Activated gamma-delta T cell treated with anti-CD3 and anti-CD28 coated beads, Interleukin-2, amount 50 U/mL, for 16 hours (primary cell): ENCODE measurements at places on chromosomes 7 and 10.

DNA sequence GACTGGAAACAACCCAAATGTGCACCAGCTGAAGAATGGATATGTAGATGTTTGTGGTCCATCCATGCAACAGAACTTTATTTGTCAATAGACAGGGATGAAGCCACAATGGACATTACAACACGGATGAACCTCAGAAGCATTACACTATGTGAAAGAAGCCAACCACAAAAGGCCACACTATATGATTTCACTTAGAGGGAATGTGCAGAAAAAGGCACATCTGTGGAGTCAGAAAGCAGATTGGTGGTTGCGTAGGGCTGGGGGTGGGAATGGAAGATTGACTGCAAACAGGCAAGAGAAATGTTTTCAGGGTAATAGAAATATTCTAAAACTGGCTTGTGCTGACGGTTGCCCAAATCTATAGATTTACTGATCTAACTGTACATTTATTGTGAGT lies 34.3 kb upstream of the WASHC2A start:
- DNase-seq = no peak

DNA sequence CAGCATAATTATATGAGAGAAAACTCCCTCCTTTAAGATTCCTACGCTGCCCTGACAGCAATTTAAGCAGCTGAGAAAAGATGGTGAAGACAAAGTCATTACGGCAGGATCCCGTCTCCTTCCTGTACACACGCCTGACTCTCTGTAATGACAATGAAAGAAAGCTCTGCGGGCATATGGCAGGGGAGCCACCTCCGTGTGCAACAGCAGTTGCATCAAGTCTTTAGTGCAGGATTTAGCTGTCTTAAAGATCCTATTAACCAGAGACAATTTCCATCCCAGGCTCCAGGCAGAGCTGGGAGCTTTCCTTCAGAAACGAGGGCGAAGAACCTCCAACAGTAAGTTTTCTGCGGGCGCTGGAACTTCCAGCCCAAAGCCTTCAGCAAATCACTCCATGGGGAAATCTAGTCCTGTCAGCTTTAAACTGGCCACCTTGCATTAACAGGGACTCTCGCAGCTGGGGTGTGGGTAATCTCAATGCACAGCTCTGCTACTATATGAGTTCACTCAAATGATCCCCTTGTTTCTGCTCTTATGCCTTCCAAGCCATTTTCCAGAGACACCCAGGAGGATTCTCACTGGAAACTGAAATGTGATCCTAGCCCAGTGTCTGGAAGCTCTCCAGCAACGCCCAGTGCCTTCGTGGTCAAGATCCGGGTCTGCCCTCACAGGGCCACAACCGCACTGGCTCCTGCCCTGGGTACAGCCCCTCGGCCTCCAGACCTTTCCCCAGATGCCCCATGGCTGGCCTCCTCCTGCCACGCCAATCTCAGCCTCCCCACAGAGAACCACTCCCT lies 74.9 kb downstream of the CTBP2 start:
- DNase-seq = no peak

DNA sequence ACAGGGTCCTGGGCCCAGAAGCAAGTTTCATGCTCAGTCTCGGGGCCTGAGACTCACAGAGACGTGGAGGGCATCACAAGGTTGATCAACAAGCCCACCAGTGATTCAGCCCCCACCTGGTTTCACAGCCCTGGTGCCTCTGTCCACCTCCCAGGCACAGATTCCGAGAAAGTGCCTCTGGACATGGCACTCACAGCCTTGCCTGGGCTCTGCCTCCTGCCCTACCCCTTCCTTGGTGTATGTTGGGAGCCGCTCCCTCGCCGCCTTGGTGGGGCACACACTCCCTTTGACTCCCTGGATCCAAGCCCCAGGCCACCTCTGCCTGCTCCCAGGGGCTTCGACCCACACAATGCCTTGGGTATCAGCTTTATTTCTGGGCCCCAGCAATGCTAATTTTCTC lies 200.8 kb upstream of the PPP2R2D start:
- DNase-seq = no peak

DNA sequence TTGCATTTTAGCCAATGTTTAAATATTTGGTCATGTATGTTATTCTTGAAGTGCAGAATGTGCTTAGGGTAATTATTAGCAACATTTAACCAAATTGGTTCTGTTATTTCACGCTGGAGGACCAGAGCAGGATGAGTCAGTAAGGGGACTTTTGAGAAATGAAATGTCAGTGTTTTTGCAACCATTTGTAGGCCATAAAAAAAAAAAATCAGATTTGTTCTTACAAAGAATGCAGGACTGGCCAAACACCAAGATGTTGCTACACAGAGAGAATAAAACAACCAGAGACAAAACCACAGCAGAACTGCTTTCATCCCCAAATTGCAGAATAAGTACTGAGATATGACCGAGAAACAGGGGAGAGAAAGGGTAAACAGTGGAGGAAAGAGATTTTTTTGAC lies 62.1 kb downstream of the TPST1 start:
- DNase-seq = no peak

DNA sequence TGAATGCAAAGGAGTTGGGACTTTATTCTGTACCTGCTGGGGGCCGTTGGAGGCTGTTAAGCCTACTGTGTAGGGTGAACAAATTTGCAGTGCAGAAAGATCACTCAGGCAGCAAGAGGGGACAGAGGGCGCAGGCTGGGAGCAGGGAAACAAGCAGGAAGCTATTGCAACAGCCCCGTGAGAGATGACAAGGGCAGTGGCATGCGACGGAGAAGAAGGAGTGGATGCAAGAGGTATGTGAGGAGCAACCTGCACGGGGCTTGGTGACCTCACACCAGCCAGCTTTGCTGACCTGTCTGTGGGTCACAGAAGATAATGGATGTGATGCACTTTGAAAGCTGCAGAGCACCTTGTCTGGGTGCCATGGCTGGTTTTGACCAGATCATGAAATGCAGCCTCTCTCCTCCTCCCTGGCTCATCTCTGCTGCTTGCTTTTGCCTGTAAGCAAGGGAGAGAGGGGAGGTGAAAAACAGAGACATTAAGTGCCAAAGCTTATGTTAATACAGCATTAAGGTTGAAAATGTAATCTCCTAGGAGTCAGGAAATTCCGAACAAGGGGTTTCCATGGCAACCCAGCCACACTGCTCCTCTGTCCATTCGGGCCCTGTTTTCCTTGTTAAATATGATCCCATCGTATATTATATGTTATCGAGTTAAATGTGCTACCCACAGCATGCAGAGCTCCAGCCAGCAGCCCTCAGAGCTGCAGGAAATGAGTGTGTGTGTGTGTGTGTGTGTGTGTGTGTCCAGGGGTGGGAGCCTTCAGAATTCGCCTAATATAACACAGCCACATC lies 314.3 kb upstream of the ZMIZ1 start:
- no peak for DNase-seq

DNA sequence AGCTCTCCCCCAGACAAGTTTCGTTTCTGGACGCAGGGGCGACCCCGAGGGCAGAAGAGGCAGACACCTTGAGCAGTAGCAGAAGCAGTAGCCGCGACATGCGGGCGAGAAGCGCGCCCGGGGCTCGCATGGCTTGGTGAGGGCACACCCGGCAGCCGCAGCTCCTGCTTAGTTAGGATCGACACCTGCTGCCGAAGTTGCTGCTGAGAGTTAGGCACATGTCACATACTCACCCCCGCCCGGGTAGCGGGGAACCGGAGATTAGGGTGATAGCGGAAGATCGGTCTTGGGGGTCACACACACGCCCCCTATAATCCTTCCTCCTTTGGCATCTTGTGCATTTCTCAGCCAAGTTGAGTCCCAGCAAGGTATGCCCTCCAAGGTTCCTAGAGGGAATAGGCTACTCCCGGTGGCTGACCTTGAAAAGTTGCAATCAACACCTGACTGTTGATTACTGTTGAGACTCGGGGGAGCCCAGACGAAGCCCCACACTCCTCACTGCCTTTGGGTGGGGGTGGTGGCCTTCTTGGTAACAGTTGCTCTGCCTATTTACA lies 668 bp downstream of the GPR37 start:
- DNase-seq = no peak
